ENCODE measurements at places on chromosomes 5 and 9.

GRCh38 chr9:126327714-126328185, 1.1 kb downstream of the MVB12B start:
- peak; percentile 97 for DNase-seq

DNA sequence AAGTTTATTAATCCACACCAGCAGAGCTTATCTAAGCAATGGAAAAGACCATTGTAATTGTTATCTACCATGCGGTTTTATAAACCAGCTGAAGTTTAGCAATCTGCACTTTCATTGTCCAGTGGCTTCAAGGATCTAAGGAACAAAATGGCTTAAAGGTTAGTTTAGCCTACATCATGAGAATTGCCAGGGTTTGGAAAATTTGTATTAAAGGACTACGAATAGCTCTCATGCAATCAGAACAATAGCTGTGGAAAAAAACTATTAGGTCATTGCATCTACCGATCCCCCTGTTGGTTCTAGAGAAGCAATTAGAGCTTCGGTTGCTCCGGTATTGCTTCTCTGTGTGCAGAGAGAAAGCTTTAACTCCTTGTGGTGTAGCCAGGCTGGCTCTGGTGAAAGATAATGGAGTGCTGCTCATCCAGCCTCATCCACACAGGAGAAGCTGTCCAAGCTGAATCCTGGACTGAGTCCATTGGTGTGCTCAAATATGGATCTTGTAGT, 86.3 kb upstream of the SLC12A2 start:
- DNase-seq: no peak

- DNase-seq: peak; percentile 84
Measured at GRCh38 chr9:129554649-129555048, 66.3 kb downstream of the C9orf50 start.

- DNase-seq: no peak
Measured at GRCh38 chr9:91220491-91221135, 141.1 kb downstream of the AUH start.

DNA sequence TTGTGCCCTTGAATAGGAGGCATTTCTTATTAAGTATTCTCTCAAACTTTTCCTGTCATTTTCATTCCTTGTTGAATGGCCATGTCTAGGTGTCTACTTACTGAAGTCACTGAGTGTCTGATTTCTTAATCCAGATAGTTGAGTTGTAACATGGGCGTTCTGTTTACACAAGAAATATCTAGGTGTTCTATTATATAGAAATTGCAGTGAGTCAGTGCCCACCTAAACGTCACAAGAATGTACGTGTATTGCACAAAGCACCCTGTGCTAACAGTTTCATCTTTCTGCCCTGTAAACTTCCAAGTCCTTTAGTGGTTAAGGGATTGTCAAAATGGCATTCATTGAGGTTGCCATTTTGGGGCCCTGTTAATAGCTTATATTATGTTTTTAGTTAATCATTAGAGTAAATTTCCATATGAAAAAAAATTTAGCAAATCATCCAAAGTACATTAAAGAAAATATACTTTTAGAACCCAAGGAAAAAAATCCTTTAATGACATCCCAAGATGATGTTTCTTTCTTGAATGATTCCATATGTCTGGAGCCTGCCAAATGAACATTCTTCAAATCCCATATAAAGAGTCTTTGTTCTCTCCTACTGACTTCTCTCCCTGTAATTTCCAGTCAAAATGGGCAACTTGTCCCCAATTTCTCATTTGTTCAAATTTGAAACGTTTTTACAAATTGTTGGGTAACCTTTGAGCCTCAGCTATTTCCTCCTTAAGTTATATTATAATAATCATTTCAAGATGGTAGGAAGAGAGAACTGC, 114.2 kb downstream of the GOLPH3 start:
- DNase-seq: no peak
